ENCODE measurements at places on chromosomes 2 and 18.

DNA sequence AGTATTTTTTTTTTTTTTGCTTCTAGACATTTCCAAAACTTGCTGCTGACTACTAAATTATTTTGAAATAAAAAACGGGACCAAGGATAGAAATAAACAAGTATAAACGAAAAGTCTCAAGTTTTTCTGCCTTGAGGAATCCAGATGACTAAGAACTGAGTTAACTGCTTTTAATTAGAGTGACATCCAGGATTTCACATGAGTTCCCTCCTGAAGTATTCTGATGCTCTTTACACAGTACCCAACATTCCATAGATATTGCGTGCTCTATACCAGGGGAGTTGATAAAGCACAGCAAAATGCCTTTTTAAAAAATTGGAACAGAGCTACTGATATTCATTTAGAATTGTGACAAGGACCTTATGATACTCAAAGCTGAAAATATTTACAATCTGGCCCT, 618.0 kb downstream of the CCDC85A start:
- no peak for DNase-seq

DNA sequence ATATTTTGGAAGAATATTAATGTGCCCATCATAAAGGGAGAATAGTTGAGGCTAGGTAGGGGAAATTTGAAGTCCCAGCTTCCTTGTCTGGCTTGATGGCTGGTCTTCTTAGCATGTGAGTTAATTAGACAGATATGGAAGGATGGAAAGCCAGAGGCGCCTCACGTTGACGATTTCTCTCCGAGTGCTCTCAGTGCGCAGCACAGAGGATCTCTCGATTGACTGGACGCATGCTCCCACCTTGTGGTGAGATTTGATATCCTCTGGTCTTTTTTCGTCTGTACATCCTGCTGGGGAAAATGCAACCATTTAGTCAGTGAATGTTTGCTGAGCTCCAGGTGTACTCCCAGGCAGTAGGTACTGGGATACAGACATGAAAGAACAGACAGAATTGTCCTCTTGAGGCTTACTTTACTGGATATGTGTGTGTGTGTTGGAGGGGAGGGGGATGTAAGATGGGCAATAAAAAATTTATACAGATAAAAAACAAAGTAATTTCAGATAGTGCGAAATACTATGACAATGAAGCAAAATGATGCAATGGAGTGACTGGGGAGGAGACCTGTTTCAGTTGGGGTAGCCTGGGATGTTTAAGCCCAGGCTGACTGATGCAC, 66.9 kb upstream of the ZNG1B start:
- peak; percentile 49 for DNase-seq

DNA sequence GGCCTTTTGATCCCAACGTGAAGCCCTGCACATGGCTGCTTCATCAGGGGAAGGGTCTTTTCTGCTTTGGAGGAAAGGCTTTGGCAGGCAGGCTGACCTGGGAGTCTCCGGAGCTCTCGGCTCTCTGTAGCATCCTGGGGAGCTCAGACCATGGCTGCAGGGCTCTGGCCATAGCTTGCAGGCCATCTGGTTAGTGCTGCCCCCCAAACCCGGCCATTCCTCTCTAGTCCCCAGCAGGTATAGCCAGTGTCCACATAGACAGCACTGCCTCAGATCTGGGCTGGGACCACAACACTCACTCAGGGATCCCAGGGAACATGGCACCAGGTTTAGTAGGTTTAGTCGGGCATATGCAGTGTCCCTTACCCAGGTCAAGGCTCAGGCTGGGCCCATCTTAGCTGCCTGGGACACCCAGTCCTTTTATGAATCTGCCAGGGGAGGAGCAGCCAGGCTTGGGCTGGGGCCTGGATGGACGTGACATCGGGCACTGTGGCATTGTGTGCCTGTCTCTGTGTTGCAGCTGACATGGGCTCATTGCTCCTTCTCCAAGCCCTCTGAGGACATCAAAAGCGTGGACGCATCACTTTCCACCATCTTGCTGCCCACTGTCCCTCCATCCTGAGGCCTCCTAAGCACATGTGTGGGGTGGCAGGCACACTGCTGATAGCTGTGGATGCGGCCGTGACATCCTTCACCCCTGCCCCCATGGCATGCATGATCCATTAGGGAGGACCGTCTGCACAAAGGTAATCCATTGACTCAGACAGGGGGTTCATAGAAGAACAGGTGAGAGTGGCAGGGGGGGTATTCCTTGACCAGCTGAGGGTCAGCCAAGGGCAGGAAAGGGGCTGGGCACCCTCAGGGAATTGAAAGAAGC, 19.2 kb upstream of the GPR35 start:
- no peak for DNase-seq

- no peak for DNase-seq
Measured at GRCh38 chr2:119673796-119674195, 5.2 kb upstream of the TMEM177 start.

DNA sequence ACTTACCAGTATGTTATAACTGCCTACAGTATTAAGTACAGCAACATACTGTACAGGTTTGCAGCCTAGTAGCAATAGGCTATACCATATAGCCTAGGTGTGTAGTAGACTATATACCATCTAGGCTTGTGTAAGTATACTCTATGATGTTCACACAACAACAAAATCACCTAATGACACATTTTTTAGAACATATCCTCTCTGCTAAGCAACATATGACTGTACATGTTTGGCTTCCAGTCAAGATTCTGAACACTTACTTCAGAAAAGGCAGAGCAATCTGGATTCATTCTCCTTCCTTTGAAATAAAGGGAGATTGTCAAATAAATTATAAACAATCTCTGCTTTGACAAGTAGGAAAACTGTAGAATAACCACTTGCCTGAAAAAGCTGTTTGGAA, 81.8 kb downstream of the EXOC6B start:
- no peak for DNase-seq

GRCh38 chr2:30622452-30622851, 175.4 kb downstream of the LCLAT1 start:
- no peak for DNase-seq

- DNase-seq: no peak
Measured at GRCh38 chr2:186827411-186827810, 21.6 kb downstream of the ZSWIM2 start.

GRCh38 chr18:55706898-55707297, 118.9 kb upstream of the TCF4 start:
- no peak for DNase-seq

GRCh38 chr18:48982266-48982665, 31.5 kb upstream of the SMAD7 start:
- no peak for DNase-seq

DNA sequence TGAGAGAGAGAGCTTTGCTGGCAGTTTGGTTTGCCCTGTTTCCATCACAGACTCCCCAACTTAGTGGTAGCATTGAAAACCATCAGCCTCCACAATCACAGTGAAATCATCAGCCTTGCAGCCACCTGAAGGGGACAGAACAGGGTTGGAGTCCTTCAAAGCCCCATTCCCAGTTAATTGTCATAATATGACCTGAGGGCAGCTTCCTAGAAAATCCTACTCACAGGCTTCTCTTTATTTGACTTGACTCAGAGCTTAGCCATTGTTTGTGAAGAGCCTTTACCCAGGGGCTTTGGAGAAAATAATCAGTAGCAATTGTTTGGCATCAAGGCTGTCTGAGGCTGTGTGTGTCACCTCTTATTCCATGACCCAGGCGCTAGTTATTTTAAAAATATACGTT, 308.7 kb downstream of the CBLN2 start:
- DNase-seq: no peak

DNA sequence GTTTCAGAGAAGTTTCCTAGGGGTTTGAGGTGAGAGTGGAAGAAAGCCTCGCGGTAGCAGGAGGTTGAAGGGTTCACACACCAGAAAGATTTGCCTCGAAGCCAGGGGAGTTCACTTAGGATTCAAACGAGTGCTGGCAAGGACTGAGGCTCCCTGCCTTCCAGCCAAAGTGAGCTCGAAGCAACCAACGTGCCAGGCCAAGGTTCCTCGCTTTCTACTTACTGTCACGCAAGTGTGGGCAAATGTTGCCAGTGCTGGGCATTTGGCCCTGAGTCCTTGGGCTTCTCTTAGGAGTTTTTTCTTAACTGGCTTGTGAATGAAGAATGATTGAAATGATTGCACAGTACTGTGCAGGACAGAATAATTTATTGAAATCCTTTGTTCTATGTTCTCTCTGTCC, 53.6 kb downstream of the TMEM178A start:
- no peak for DNase-seq

DNA sequence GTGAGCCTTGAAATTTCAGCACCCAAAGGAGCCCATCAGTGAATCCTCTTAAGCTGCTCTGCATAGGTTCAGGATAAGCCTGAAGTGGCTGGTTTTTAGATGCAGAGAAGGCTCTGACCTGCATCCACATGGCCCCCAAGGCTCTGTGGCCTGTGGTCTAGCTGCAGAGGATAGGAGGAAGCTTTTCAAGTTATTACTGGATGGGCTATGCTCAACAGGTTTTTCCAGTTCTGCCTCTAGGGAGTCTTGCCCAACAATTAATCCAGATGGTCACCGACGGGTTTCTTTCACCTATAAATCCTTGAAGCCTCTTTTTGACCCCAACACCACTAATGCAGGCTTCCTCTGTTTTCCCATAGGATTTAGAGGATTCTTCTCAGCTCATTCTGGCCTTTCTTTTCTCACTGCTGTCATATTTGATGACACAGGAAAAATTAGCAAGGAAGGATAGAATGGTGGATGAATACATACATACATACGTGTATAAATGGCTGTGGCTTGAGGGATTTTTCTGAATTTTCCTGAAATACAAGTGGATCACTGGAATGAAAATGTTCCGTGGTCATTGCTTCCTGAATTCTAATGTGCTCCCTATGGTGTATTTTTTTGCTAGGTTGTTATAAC, 52.2 kb upstream of the BCL2L11 start:
- DNase-seq: no peak

GRCh38 chr2:39479696-39480095, 42.6 kb upstream of the MAP4K3 start:
- DNase-seq: no peak

Measured in activated T-cell treated with anti-CD3 and anti-CD28 coated beads for 48 hours (primary cell).